ENCODE measurements at places on chromosomes 1 and 21.

DNA sequence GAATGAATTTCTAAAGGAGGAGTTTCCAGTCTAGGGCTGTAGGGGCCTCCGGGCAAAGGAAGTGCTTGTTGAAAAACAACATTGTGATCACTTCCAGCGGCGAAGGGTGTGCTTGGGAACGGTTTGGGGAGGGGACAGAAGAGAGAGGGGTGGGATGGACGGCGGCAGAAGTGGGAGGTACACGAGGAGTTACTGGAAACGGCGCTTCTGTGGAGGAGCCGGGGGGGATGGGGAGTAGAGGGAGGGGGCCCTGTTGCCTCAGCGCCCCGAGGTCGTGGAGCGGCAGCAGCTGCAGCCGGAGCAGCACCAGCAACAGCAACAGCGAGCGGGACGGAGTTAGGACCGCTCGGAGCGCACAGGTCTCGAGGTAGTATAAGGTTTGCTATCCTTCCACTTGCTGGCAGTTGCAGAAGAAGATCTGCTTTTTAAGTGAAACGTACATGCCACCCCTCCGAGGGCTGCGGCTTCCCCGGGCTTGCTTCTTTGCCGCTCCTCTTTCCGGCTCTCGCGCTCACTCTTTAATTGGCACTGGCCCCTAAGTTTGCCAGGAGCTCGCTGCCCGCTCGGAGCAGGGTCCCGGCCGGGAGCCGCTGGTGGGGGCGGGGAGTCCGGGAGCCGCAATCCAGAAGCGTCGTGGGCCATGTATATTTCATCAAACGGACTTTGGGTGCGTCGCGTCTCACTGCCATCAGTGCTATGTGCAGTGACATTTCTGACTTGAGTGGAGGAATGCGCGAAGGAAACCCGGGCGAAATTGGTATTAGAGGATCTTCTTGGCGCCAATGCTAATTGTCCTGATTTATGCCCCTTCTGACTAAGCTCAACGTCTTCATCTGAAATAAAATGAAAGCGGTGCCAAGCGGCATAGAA is 771 bp upstream of the NTNG1 start:
- no peak for DNase-seq

DNA sequence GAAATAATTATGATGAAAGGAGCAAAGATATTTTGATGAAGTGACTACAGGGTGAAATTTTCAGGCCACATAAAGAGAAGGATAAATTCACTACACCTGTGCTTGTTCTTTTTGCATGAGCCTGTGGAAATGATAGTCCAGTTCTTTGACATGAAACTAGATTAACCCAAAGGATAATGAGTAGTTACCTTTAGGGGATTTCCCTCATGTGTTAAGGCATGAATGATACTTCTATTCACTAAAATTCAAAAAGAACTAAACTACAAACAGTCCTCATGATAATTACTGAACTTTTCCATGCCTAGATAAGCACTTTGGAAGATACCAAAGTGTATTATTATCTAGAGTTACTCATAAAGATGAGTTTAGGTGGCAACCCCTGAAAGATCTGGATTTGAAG is 244.3 kb downstream of the PTPRC start:
- no peak for DNase-seq

DNA sequence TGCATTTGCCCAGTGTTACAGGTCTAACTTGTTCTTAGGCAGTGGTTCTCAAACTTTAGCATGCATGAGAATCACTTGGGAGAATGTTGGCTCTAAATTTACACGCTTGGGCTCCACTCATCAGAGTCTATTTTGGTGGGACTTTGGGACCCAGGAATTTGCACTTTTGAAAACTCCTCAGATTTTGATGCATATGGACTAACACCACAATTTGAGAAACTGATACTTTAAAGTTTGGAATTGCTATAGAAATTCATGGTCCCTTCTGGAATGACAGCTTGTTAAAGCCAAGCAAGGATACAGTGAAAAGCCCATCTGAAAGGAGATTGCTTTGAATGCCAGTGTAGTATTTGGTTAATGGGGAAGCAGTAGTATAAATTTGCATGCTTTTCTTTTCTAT is 31.5 kb downstream of the GPR52 start:
- DNase-seq: no peak

DNA sequence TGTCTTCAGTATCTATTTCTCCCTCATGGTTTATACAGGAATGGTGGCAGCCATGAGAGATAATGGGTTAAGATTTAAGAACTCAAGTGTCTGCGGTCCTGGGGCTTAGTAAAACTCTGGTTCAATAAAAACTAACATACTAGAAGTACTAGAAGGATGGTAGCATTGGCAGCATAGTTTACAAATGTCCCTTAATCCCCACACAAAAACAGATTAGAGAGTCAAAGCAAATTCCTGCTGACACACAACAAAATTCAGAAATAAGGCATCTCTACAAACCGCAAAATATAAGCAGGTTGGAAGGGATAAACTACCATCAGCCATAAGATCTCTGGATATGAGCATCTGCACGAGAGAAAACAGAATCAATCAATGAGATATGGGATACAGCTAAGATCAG is 234.4 kb downstream of the RERE start:
- DNase-seq: no peak

DNA sequence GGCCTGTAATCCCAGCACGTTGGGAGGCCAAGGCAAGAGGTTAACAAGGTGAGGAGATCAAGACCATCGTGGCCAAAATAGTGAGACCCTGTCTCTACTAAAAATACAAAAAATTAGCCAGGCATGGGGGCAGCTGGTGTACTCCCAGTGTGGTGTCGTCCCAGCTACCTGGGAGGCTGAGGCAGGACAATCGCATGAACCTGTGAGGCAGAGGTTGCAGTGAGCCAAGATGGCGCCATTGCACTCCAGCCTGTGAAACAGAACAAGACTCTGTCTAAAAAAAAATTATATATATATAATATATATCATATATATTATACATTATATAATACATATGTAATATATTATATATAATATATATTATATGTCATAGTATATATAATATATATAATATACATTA is 249.2 kb upstream of the TPTE start:
- DNase-seq: no peak

GRCh38 chr1:192635939-192636338 is at the start of gene RGS13:
TSS of gene RGS13 (plus strand) at chr1:192636147. CDS start at chr1:192644335, 8,188 bp downstream.
- no peak for DNase-seq

DNA sequence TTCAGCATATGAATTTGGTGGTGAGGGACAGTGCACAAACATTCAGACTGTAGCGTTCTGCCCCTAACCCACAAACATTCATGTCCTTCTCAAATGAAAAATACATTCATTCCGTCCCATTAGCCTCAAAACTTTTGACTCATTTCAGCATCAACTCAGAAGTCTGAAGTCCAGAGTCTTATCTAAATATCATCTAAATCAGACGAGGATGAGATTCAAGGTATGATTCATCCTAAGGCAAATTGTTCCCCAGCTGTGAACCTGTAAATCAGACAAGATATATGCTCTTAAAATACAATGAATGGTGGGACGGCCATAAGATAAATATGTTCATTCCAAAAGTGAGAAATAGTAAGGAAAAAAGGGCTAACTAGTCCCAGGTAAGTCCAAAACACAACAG is 1195.6 kb upstream of the ADGRL4 start:
- no peak for DNase-seq

GRCh38 chr1:58256546-58256945 is 290.0 kb downstream of the OMA1 start:
- DNase-seq: no peak

- DNase-seq: no peak
These were observed 9.1 kb downstream of the YBEY start for GRCh38 chr21:46295177-46295770.

GRCh38 chr1:219712506-219712905 is 99.6 kb upstream of the ZC3H11B start:
- no peak for DNase-seq

GRCh38 chr1:219660666-219661463 is 48.0 kb upstream of the ZC3H11B start:
- DNase-seq: no peak

- no peak for DNase-seq
These were observed 21.2 kb upstream of the CAPN2 start for GRCh38 chr1:223691121-223691520.

DNA sequence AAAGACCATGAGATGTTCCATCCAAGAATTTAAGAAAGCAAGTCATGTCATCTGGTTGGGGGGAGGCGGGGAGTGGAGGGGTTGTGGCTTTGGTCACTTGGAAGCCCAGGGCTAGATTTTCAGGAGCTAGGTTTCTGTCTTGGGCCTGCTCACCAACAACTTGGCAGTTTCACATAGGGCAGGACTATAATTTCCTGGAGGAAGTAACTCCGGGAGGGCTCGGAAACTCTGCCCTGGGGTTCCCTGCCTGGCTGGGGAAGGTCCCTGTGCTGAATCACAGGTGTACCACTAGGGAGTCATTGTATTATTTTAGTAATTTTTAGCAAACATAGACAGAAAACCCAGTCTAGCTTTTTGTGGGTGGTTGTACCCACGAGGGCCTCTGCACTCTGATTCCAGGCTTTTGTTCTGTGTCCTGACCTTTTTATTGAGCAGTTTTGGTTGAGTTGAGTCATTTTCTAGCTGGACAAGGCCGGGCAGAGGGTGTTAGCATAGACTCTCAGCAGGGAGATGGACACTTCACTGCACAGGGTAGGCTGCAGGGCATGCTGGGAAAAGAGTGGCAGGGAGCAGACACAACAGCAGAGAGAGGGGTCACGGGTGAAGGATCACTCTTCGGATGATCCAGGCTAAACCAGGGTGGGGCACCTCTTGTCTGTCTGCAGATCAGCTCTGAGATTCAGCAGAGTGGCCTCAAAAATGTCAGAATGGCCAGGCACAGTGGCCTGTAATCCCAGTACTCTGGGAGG is 144.7 kb downstream of the GRIK3 start:
- DNase-seq: no peak

DNA sequence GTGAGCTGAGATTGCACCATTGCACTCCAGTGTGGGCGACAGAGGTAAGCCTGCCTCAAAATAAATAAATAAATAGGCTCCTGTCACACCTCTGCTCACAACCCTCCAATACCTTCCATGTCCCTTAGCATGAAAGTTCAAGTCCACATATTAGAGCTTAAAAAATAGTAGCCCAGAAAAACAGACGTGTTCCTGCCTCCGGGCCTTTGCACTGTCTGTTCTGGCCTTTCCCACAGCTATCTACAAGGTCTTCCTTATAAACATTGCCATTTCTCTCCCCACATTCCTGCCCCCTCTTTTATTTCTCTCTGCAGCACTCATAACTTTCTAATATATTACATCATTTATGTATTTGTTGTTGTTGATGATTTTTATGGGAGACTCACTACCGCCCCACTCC is 85.6 kb upstream of the CASZ1 start:
- no peak for DNase-seq
